ENCODE measurements at places on chromosomes 6 and 20.

- DNase-seq, result no peak
Observed at GRCh38 chr6:23537828-23538227, 588.2 kb upstream of the NRSN1 start.

GRCh38 chr20:24148372-24148771, 159.8 kb upstream of the GGTLC1 start:
- DNase-seq, result no peak

DNA sequence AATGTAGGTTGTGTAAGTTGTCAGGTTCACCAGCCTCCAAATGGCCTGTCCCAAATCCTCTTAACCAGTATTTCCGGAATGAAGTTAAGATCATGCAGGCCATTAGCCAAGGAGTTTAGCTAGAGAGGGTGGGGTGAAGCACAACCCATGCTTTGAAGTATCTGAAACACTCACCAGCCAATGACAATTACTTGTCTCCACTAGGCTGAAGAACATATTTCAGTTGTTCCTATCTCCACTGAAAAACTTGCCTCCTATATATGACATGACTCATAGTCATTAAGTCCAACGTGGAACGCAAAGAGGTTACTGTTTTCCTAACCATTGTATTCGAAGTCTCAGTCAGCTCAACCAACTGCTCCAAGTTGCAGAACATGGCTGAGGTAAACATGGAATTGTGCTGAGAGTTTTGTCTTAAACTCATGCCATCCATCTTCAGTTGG, 37.4 kb upstream of the TNFAIP3 start:
- no peak for DNase-seq

- peak; percentile 88 for DNase-seq
Observed at GRCh38 chr20:32819992-32820697, 391 bp downstream of the MAPRE1 start.

- DNase-seq, result no peak
Observed at GRCh38 chr20:52619101-52619500, 353.1 kb upstream of the TSHZ2 start.

GRCh38 chr20:42319252-42320013, 701.3 kb upstream of the CHD6 start:
- no peak for DNase-seq

GRCh38 chr20:57650266-57650665, 30.0 kb upstream of the ZBP1 start:
- DNase-seq, result no peak

DNA sequence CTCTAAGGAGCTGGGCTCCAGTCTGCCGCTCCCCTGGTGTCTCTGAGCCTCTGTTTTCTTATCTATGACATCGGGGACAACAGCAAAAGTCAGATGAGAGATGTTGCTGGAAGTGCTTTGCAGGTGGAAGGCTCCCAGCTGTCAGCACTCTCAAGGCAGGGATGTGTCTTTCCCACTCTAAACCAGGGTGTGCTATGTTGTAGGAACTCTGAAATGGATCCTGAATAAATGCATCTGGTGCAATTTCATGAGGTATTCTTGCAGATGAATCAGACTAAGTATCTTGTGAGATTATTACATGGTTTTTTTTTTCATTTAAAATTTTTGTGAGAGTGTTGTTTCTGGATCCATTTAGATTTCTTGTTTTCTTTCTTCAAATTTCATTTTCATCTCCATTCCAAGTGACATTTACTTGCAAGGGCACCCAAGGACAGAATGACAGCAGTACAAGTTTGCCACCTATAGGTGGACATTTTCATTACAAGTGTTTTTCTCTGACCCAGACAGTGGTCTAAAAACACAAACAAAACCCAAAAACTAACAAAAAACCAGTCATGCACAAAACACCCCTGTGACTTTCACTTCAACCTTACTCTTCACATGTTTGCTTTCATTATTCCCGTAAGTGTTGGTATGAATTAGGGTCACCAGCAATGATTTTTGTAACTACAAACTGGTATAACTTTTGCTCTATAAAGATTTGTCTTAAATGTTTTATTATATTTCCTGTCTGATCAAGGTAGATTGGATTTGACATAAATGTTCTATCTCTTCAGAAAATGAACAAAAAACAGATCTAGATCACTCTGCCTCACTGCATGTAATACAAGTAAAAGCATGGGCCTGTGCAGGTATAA, 14.7 kb upstream of the SIM1 start:
- no peak for DNase-seq

GRCh38 chr6:95087394-95088097, 489.8 kb upstream of the MANEA start:
- no peak for DNase-seq

DNA sequence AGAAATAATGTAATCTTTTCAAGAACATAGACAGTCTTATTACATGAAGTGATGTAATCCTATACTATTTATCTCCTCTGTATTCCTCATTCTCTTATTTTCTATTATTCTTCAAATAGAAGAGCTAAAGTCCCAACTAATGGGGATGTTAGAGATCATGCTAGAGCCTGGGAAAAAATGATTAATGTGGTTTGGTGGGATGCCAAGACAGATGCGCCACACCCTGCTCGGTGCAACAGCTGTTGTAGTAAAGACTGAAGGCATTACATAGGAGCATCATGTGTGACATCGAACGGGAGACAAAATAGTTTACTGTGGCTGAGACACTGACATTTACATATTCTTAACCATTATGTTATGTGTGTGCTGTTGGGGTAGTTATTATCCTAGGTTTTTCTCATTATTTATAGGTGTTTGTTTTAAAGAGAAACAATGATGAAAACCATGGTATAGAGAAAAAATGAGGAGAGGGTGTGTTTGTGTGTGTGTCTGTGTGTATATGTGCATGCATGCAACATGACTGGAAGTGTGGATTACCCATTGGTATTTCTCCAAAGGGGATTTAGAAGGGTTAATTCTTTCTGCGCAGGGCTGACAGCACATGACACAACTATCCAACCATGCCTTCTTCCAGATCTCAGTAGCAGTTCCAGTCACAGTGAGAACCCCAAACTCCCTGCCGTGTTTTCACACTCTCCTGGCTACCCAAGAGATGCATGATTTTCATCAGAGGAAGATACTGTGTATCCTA, 155.3 kb downstream of the EYA4 start:
- DNase-seq, result no peak

- no peak for DNase-seq
Observed at GRCh38 chr20:33031531-33031930, at the start of gene BPIFB6. BPIFB6 (plus strand) TSS chr20:33031648; CDS start chr20:33031648, 0 bp downstream.

- no peak for DNase-seq
Observed at GRCh38 chr6:53130569-53131290, 17.9 kb downstream of the GCM1 start.

DNA sequence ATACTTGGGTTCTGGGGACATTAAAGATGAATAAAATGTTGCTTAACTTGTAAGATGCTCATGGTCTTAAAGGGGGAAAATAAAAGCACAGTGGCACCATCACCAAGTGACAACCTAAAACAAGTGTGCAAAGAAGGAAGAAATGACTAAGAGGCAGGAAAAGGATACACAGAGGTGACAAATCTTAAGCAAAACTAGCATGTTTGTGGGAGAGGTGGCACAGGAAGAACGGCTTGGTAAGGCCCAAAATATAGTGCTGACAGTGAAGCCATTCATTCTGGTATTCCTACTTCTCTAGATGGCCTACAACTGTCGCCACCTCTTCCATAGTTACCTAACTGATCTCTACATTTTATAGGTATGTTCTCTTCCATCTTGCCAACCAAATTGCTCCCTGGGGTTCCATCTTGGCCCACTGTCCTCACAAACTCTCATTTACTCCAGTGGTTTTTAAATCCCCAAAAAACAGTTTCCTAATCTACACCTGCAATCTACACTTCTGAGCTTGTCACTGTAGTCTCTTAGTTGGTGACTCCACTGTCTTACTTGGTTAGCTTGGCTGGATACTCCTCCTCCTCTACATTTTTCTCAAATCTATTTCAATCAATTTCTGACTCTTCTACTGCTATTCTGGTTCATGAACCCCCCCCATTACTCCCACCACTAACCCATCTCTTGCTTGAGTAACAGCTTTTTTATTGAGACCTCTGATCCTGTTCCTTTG, 33.5 kb downstream of the FAM8A1 start:
- peak; percentile 9 for DNase-seq

- no peak for DNase-seq
Observed at GRCh38 chr6:109718991-109719390, 27.9 kb downstream of the FIG4 start.

- peak; percentile 43 for DNase-seq
Observed at GRCh38 chr6:28922821-28923317, 916 bp downstream of the TRIM27 start.

DNA sequence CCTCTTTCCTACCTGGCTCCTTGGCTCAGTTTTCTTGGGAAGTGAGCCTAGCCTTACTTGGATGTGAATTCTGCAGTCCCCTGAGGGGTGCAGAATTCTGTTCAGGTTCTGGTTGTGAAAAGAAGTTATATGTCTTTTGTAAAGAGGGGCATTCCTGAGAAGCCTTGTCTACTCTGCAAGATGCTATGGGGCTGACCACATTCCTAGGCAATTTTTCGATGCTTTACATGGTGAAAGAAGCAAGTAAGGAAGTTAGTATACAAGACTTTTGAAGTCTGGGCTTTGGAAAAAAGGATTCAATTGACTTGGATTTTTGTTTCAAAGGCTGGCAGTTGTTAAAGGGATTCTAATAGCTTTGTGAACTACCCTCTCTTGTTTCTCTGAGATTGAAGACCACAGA, 167.9 kb upstream of the STMND1 start:
- no peak for DNase-seq

GRCh38 chr6:169618526-169619490, 83.0 kb downstream of the WDR27 start:
- no peak for DNase-seq

GRCh38 chr6:21151119-21151518, 442.4 kb upstream of the SOX4 start:
- no peak for DNase-seq

GRCh38 chr20:53294804-53295203, 298.8 kb downstream of the ZNF217 start:
- no peak for DNase-seq

- no peak for DNase-seq
Observed at GRCh38 chr6:84263557-84263956, 36.1 kb upstream of the CEP162 start.

- peak; percentile 26 for DNase-seq
Observed at GRCh38 chr20:58389324-58389967, 417 bp downstream of the VAPB start.

DNA sequence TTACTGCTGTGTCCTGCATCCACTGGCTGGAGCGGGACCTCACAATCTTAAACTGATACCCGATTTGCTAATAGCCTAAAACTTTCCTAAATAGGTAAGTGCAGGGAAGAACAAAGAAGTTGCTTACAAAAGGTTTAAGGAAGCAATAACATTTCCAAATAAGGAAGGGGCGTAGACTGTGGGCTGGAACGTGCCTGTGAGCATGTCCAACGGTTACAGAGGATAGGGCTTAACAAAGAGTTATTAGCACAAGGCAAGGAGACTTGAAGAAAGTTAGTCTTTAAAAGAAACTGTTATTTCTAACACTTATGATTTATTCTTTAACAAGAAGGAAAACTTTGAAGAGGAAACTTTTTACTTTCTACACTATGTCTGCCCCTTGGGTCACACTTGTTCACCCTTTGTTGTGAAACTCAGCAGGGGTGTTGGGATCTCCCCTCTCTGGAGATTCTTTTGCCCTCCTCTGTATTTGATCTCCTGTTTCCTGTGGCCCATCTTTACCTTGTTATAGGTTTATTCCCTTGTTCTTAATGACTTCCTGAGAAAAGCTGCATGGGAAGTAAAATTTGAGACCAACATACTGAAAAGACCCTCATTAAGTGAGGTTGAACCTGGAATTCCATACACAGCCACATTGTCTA, 28.7 kb downstream of the KAT14 start:
- DNase-seq, result no peak

DNA sequence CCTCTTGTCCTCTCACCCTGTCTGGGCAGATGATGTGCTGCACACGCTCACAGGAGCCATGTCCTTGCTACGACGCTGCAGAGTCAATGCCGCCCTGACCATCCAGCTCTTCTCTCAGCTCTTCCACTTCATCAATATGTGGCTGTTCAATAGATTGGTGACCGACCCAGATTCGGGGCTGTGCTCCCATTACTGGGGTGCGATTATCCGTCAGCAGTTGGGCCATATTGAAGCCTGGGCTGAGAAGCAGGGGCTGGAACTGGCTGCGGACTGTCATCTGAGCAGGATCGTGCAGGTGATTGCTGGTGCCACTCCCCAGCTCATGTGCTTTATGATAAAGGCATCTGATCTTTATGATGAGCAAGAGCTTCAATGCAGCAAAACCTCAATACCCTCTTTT, 82.3 kb upstream of the KIF25 start:
- DNase-seq, result no peak

- DNase-seq, result no peak
Observed at GRCh38 chr20:9130521-9130920, 61.6 kb downstream of the PLCB4 start.

DNA sequence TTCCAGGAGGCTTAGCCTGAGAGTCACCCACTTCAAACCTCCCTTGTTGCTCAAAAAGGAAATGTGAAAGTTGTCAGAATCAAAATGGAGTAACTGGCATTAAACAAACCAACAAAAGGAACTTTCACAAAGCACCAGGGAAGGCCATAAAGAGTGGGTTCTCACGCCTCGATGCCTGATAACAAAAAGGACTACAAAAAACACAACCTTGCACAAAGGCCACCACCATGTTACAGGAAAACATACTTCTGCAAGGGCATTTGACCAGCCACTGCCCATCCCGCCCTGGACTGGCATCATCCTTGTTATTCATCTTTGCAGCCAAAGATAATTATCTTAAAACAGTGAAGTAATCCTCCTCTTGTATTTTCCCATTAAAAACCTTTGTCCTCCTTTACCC, 34.8 kb downstream of the RNASET2 start:
- DNase-seq, result no peak

DNA sequence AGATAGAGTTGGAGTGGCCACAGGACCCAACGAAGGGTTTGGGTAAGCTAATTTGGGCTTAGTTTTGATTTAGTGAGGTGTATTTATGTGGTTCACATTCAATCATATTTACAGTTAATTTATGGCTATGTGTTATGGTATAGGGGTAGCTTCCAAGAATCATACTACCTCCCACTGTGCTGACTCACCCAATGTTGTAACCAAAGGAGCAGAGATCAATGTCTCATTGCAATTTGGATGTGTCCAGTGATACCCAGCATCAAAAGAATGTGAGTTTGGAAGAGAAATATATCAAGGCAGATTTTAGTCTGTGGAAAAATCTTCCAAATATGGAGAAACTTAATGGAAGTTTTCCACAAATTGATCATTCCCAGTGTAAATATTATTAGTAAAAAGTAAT, 25.3 kb upstream of the SMIM8 start:
- no peak for DNase-seq

DNA sequence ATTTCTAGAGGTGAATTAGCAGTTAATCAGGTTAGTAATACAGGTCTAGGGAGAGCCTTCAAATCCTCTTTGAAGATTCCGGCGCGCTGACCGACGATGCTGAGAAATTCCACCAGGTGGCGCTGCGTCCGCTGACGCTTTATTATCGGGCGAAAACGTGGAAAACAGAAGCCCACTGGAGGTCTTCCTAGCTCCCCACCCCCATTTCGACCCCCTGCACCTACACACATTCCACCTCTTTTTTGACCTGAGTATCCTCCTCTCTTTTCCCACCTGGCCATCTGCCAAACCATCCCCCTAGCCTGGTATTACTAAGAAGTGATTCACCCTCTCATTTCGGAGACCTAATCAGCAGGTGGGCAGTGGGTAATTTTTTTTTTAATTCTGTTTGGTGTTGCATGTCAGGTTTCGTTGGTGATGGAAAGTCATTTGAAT, 65.4 kb upstream of the RIN2 start:
- peak; percentile 44 for DNase-seq

- DNase-seq, result no peak
Observed at GRCh38 chr6:13261464-13261994, 66.8 kb downstream of the TBC1D7 start.
